GM19239 (cell line): ENCODE measurements at places on chromosomes 16 and 17.

GRCh38 chr17:36600936-36601302 lies 464 bp upstream of the MRM1 start:
- DNase-seq, result no peak

DNA sequence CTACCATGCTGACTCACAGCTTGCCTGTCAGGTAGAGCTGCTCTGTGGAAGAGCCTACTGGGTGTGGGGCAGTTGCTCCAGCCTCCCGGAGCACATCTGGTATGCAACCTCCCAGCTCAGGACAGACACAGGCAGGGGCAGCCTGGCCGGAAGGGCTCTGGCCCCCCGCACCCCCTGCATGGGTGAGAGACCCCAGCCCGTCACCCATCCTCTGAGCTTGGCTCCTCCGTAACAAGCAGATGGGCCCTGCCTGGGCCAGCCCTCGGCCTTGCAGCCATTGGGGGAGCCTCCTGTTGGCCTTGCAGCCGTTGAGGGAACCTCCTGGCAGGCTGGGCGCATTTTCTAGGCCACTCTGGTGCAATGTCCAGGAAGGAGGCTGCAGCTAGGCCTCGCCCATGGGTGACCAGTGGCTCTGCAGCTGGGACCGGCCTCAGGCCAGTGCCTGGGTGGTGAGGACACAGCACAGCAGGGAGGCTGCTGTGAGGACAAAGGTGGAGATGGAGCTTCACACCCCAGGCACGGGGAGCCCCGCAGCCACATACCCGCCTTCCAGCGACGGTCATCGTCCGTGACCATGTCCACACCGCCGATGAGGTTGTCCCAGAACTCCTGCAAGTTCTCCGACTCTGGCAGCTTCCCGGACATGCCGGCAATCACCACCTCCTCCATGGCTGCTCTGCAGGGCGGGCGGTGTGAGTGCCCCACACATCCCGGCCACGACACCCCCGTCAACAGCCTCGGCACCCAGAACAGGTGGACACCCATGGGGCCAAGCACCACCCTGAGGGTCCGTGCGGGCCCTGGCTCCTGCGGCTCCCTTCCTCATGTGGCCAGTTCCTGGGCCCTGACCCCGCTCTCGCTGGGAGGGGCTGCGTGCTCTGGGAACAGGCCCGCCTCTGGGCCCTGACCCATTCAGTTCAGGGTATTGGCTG lies 2.0 kb downstream of the FASN start:
- no peak for DNase-seq

DNA sequence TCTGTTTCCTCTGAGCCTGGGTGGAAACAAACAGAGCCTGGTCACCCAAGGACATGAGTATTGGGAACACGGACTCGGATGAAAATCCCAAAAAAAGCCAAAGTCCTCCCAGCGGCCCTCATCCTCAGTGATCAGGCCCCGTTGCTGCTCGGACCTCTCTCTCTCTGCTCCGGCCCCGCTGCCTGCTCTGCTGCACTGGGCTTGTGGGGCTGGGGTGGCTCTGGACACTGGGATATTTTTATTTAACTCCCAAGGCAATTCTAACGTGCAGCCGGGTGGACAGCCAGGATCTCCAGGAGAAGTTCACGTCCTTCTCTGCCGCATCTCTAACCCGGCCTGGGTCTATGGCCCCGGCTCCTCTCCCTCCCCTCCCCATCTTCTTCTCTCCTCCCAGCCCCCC lies 280.9 kb upstream of the TNRC6C start:
- no peak for DNase-seq

GRCh38 chr16:70685938-70686375 lies at the start of gene MTSS2:
TSS of gene MTSS2 (minus strand) at chr16:70686053. CDS start at chr16:70685791, 262 bp downstream.
- DNase-seq, result no peak
